T-helper 1 cell treated with Interleukin-12 subunit alpha and Interleukin-12 subunit beta and Interleukin-4 antibody, amounts not matched to agents 30 ng/mL and 1 ng/mL, for 36 hours (primary cell): ENCODE measurements at places on chromosomes 2 and 18. TPM values are rescaled to one million over a fixed set of nuclear protein-coding genes. Genes with fewer than 3 reads are reported as not detected.

The TEX44 gene
- total RNA-seq: not detected in 2 replicates

The COLEC12 gene
- not detected in 2 replicates for total RNA-seq

The GNLY gene
- total RNA-seq: 330 and 349 TPM in 2 replicates

The CPLX4 gene
- total RNA-seq: not detected in 2 replicates

The ATP6V1B1 gene
- not detected in 2 replicates for total RNA-seq

The SERPINB12 gene
- not detected in 2 replicates for total RNA-seq

The CFAP65 gene
- total RNA-seq: not detected in 2 replicates

The PJVK gene
- total RNA-seq: 1.0 and 1.7 TPM in 2 replicates
